ENCODE measurements at places on chromosomes 3 and 15. TPM values are rescaled to one million over a fixed set of nuclear protein-coding genes. Genes with fewer than 3 reads are reported as not detected.

The TRIM42 gene
- total RNA-seq: not detected

The APOD gene
- 8.9 TPM for total RNA-seq

The CCR9 gene
- not detected for total RNA-seq

The MYO5C gene
- total RNA-seq: 19.4 TPM

The MUSTN1 gene
- total RNA-seq: not detected

The WNT7A gene
- total RNA-seq: not detected

The CCDC9B gene
- total RNA-seq: 10.8 TPM

The GJD2 gene
- not detected for total RNA-seq

The PDZRN3 gene
- 0.19 TPM for total RNA-seq

The PRKCI gene
- 25.4 TPM for total RNA-seq

The GOLGA6D gene
- total RNA-seq: under 0.01 TPM

The ZPLD1 gene
- total RNA-seq: not detected

The FBN1 gene
- total RNA-seq: 88.4 TPM

The GOLGA6C gene
- not detected for total RNA-seq

The ZNF148 gene
- total RNA-seq: 40.3 TPM

The MAP1A gene
- 0.32 TPM for total RNA-seq

Data from bladder microvascular endothelial cell (primary cell).